Small intestine (tissue), 16 donors: ENCODE measurements at places on chromosomes 4 and X. TPM values are rescaled to one million over a fixed set of nuclear protein-coding genes. Genes with fewer than 3 reads are reported as not detected.

DNA sequence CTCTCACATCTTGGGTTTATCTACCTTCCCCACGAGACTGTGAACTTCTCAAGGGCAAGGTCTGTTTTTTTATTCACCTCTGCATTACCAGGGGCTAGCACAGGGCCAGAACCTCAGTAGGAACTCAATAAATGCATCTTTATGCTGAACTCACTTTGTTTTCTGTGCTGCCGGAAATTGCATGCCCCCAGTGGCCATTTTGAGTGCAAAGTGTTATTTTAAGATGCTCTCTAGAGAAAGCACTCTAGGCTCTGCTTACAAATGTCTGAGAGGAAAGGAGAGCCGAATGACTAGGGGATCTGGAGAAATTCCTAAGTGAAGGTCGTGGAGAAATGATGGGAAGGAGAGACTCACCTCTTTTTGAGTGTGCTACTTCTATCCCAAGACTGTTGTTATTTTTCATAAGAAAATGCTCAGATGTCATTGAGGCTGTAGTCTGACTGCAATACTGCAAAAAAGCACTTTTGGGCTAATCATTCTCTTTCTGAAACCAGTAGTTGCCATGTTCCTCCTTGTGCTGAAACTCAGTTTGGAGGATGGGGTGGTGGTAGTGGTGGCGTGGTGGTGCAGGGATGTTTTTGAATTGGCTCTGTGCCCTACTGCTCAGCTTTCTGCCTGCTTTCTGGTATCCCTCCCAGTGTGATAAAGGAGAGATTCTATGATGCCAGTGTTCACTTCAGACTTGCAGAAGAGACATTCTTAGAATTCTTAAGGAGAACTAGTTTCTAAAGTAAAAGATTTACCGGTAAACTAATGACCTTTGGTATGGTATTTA is 41.3 kb downstream of the DOCK11 start:
- DNase-seq = peak; percentile 6
- no peaks in the 10 kb centered on the region for H3K27me3 ChIP-seq
- no peaks in the 10 kb centered on the region for H3K4me1 ChIP-seq
- H3K27ac ChIP-seq = no peak overlapping the region

DNA sequence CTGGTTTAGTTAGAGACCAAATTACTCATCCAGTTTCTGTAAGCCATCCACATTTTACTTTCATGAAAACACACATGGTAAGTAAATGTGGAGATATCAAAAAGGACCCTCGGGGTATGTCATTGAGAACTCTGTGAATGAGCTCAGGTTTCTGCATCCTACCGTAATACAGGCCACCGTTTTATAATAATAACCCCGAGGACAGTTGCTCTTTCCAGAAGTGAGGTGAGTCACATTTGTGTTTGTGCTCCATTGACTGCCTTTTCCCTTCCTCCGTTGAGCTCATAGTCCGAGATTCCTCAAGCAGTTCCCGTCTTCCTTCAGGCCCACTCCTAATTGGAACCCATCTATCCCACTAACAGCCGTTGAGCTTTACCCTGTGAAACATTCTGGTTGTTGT is 95.3 kb downstream of the GRID2 start:
- DNase-seq = no peak
- H3K4me3 ChIP-seq = no peak overlapping the region
- no peaks in the 10 kb centered on the region for H3K4me1 ChIP-seq
- H3K27me3 ChIP-seq = no peaks in the 10 kb centered on the region

Gene KIAA1210
- not detected for polyA plus RNA-seq

- no peak overlapping the region for H3K4me3 ChIP-seq
- H3K36me3 ChIP-seq = no peaks in the 10 kb centered on the region
- no peaks in the 10 kb centered on the region for H3K27me3 ChIP-seq
- no peaks in the 10 kb centered on the region for H3K4me1 ChIP-seq
- DNase-seq = no peak
These were observed 5.3 kb downstream of the GPM6A start for GRCh38 chr4:175806727-175807126.

GRCh38 chr4:3323071-3323481 is 30.3 kb downstream of the RGS12 start:
- H3K27me3 ChIP-seq = no peaks in the 10 kb centered on the region
- no peaks in the 10 kb centered on the region for H3K36me3 ChIP-seq
- no peak overlapping the region for H3K27ac ChIP-seq
- DNase-seq = no peak

Gene JADE3
- 3.1 TPM for polyA plus RNA-seq

GRCh38 chr4:25779021-25779420 is 83.8 kb downstream of the SEL1L3 start:
- peaks cover 53% of the 10 kb centered on the region for H3K36me3 ChIP-seq
- H3K4me1 ChIP-seq = no peaks in the 10 kb centered on the region
- no peak for DNase-seq
- no peak overlapping the region for H3K4me3 ChIP-seq
- H3K27ac ChIP-seq = no peak overlapping the region

DNA sequence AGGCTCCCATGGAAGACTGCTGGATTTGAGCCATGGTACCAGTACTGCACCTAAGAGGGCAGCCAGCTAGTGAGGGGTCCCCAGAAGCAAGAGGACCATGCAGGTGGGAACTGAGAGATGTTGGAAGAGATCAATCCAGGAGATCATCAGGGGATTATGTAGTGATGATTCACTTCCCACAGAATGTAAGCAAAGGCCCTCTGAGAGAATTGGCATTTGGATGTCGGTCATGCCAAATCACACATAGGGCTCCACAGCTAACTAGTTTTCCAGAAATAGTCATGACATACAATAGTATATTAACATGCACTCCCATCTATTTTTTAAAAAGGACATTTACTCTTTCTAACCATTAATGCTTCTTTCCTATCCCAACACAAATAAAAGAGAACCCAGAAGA is 112.5 kb downstream of the RASGEF1B start:
- H3K27me3 ChIP-seq = no peaks in the 10 kb centered on the region
- no peak overlapping the region for H3K4me3 ChIP-seq
- no peaks in the 10 kb centered on the region for H3K36me3 ChIP-seq

Gene TAF7L
- not detected for polyA plus RNA-seq

DNA sequence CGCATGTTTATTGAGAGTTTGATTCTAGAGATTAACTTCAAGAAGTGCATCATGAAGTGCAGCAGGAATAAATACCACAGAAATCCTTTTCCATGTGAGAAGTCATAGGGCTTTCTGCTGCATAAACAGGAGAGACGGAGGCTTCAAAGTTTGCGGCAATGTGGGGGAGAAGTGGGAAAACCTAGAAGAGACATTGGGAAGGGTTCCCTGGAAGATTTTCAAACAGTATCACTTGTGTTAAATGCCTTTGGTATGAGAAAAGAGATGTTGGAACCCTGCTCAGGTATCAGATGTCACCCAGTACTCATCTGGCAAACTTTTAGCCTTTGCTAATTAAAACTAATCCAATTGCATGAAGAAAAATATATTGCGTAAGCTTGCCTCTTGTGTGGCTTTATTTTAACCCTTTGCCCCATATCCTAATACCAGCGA is 15.4 kb downstream of the NHS start:
- H3K4me3 ChIP-seq = no peak overlapping the region
- DNase-seq = no peak
- no peaks in the 10 kb centered on the region for H3K4me1 ChIP-seq
- no peak overlapping the region for H3K27ac ChIP-seq
- H3K36me3 ChIP-seq = no peaks in the 10 kb centered on the region
- H3K27me3 ChIP-seq = no peaks in the 10 kb centered on the region

DNA sequence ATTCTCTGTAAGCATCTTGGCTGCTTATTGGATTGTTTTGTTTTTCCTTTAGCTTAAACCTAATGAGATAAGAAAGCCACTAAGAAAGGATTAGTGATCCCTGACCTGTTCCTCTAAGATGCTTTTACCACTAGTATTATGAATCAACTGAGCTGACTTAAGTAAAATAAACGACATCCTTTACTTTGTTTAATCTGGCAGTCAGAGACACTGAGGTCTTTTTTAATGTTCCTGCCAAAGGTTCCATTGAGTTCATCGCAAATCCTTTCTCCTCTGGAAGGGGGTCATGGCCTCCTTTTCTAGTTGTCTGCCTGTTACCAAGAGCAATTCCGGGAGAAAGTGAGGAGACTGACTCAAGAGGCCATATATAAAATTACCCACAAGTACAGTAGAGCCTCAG is 1038.3 kb upstream of the SLIT2 start:
- DNase-seq = no peak
- no peak overlapping the region for H3K4me3 ChIP-seq
- no peak overlapping the region for H3K27ac ChIP-seq
- no peaks in the 10 kb centered on the region for H3K4me1 ChIP-seq
- no peaks in the 10 kb centered on the region for H3K36me3 ChIP-seq
- no peaks in the 10 kb centered on the region for H3K27me3 ChIP-seq

Gene TLL1
- polyA plus RNA-seq = 3.2 TPM

Gene SLC34A2
- 1.9 TPM for polyA plus RNA-seq

GRCh38 chr4:180058691-180059215 is 2184.4 kb upstream of the TENM3 start:
- no peak overlapping the region for H3K27ac ChIP-seq
- H3K36me3 ChIP-seq = no peaks in the 10 kb centered on the region
- peak overlapping the region; percentile 54 for H3K4me3 ChIP-seq
- peaks cover 7% of the 10 kb centered on the region for H3K27me3 ChIP-seq
- H3K4me1 ChIP-seq = peaks cover 6% of the 10 kb centered on the region
